ENCODE measurements at places on chromosomes 1 and 21. TPM values are rescaled to one million over a fixed set of nuclear protein-coding genes. Genes with fewer than 3 reads are reported as not detected.
A peak's percentile ranks its signal among the peaks of the same experiment; 100 is the strongest.

DNA sequence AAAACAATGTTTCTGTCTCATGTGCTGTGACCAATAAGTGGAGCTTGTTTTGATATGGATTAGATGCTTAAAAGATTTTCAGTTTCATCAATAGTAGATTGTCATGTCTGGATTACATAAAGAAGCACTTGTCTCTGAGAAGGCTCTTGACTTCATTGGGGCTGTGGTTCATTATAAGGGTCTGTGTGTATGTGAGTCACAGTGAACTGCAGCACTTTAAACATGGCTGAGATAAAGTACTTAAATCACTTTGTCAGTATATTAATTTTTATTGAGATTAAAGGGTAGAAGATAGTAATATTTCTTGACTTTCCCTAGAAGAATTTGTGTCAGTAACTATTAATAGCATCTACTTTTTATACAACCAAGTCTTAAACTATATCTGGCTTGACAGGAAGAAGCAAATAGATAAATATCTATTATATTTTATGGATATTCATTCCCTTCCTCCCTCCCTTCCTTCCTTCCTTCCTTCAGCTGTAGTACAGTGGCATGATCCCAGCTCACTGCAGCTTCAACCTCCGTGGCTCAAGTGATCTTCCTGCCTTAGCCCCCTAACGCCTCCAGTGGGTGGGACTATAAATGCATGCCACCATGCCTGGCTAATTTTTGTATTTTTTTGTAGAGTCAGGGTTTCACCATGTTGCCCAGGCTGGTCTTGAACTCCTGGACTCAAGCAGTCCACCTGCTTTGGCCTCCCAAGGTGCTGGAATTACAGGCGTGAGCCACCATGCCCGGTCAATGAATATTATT, 48.8 kb downstream of the ZFYVE9 start:
- no peak for DNase-seq

- DNase-seq = no peak
Measured at GRCh38 chr1:101526813-101527212, 290.0 kb downstream of the S1PR1 start.

DNA sequence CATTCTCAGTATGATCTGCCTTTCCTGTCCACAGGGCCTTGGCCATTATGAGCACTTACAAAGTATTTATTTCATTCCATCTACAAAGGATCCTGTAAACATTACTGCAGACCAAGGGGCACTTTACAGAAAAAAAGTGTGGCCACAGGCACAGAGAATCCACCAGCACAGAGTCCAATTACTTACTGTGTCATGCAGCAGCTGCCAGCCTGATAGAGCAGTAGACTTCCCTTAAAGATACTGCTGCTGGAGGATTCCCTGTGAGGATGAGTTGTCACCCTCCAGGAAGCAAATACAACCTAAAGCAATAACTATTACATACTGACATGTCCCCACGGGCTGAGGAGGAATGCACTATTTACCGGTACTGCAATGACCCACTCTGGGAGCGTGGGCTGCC, 97.1 kb upstream of the COG2 start:
- DNase-seq = no peak

GRCh38 chr21:17782051-17782450, 37.1 kb downstream of the C21orf91 start:
- no peak for DNase-seq

DNA sequence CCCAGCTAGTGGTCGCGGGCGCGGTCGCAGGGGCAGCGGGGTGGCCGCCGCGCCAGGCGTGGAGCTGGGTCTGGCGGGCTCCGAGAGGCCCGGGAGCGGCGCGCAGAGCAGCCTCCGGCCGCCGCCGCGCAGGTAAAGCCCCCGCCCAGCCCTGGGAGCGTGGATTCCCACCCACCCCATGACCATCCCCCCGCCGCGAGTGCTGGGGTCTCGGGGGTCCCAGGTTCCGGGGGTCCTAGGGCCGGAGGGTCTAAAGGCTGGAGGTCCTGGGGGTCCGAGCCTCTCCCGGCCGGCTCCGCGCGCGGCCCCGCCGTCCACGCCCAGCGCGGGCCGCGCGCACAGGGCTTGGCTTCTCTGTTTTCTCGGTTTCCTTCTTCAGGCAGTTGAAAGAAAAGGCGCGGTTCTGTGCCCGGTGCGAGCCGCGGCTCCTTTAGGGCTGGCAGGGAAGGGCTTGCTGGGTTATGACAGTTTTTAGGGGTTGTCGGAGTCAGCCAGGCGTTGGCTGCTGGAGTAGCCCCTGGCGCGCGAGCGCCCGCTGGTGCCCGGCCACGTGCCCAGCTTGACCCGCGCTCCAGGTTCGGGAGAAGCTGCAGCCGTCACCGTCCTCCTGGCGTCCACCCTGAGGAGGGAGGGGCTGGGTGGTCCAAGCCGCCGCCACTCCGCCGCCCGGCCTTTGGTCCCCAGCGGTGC, 359 bp downstream of the LRRC3 start:
- DNase-seq = peak; percentile 55

Gene SLC25A44
- 16.0 TPM for total RNA-seq

Gene PRKCZ
- total RNA-seq = 20.7 TPM
